ENCODE measurements at places on chromosomes 6 and 20.

DNA sequence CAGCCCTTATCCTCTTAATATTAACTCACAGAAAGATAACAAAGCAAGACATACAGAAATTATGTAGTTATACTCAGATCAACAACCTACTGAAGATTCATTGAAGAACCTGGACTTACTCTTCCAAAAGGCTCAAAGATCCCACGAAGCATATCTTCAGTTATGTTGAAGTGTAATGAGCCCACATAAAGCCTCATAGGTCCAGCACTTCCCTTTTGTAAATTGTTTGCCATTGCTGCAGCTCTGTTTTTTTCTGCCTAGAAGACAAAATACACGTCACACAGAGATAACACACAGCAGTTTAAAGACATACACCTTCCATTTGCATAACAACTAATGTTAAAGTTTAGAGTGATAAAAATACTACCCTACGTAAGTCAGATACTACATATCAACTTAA, 20.4 kb downstream of the RBM39 start:
- no peak for DNase-seq

GRCh38 chr20:59733351-59733750, 129.0 kb downstream of the PHACTR3 start:
- no peak for DNase-seq

DNA sequence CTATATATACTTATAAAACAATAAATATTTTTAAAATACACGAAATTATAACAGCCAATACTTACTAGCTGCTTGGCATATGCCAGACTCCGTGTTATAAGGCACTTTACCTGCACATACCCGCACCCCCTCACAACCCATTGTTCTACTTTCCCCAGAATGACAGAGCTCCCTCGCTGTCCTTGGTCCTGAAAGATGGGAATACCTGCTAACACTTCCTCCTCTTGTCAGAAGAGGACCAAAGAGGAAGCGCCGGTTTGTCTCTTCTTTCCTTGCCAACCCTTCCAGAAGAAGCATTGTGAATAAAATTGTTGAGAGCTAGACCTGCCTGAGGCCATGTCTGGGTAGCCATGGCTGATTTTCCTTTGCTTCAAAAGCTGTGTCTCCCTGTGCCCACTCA, 149.3 kb downstream of the PTPRT start:
- DNase-seq, result peak; percentile 0

DNA sequence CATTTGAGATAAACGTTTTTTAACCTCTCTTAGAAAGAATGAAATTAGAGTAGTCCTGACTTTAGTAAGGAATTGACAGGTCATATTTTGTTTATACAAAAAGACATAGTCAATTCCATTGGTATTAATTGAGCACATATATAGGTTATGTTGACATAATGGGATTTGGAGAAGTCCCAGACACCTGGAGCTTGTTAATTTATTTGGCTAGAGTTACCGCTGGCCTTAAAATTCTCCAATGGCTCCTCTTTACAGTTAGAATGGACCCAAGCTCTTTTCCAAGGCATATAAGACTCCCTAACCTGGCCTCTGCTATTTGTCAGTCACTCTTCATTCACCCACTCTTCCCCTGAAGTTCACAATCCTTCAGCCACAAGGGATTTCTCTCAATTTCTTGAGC, 221.3 kb downstream of the CBLN4 start:
- no peak for DNase-seq

- no peak for DNase-seq
Observed at GRCh38 chr6:142810952-142811514, 133.9 kb downstream of the HIVEP2 start.

DNA sequence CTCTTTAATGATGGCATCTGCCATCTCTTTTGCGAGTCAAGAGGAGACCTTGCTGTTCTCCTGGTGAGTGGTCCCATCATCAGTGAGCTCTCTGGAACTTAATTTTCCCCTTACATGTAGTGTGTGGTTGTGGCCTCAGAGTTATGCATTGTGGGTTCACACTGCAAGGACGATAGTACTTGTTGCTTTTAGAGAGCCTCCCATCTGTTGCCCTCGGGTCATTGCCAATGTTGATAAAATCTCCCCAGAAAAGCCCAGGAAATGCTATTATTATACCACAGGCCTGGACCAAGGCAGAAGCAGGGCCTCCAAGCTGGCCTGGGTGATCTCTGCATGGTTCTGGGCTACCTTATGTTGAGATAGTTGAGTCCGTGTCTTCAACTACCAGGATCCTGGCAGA, 241.6 kb downstream of the BMP7 start:
- no peak for DNase-seq

GRCh38 chr6:15810618-15811017, 147.8 kb upstream of the DTNBP1 start:
- no peak for DNase-seq

- no peak for DNase-seq
Observed at GRCh38 chr6:56789879-56790278, 147.2 kb upstream of the DST start.

DNA sequence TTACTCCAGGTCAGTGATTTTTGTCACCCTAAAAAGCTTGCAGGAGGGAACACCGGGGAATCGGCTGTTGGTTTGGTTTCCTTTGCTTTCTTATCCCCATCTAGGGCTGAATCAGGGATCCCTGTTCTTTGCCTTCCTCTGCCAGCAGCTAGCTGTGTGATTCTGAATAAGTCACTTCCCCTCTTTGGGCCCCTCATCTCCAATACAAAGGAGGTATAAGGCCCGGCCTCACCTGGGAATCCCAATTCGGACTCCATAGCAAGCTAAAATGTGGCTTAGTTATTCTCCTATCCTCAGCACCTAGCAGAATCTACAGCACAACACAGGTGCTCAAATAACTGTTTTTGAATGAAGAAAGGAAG, 18.5 kb upstream of the ARMC12 start:
- no peak for DNase-seq

- DNase-seq, result peak; percentile 62
Observed at GRCh38 chr20:35329435-35330139, 37.4 kb upstream of the FAM83C start.

- DNase-seq, result no peak
Observed at GRCh38 chr6:47419621-47420020, 58.0 kb upstream of the CD2AP start.

GRCh38 chr20:44610313-44610962, 28.1 kb downstream of the PKIG start:
- no peak for DNase-seq

GRCh38 chr6:169302716-169303115, 49.1 kb upstream of the THBS2 start:
- no peak for DNase-seq

- no peak for DNase-seq
Observed at GRCh38 chr6:166705069-166705468, 78.0 kb upstream of the RPS6KA2 start.

GRCh38 chr6:84967389-84967788, 203.0 kb upstream of the TBX18 start:
- DNase-seq, result peak; percentile 78

DNA sequence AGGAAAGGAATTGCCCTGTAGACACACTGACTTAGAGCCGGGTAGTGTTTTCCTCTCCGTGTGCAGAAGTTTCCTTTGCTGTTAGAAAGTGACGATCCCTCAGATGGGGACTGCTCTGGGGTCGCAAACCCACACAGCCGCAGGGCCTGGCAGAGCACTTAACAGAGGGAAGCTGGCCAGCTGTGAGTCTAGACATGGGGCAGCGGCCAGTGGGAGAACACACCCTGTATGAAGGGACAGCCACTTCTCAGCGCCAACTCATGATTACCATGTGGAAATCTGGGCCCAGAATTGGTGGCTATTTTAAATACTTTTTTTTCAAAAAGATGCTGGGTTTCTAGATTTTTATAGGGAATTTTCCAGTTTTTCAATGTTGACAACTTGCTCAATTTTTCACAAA, 39.4 kb downstream of the SLC9A8 start:
- no peak for DNase-seq

DNA sequence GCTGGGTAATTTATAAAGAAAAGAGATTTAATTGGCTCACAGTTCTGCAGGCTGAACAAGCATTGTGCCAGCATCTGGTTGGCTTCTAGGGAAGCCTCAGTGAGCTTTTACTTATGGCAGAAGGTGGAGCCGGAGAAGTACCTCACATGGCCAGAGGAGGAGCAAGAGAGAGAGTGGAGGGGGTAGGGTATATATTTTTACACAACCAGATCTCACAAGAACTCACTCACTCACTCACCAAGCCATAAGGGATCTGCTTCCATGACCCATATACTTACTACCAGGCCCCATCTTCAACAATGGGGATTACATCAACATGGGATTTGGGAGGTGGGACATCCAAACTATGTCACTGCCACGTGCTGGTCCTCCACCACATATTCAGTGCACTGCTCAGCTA, 152.6 kb upstream of the PRND start:
- DNase-seq, result peak; percentile 4

Data from Kasumi-1 (cell line).